ENCODE measurements at places on chromosomes 3 and 15.

DNA sequence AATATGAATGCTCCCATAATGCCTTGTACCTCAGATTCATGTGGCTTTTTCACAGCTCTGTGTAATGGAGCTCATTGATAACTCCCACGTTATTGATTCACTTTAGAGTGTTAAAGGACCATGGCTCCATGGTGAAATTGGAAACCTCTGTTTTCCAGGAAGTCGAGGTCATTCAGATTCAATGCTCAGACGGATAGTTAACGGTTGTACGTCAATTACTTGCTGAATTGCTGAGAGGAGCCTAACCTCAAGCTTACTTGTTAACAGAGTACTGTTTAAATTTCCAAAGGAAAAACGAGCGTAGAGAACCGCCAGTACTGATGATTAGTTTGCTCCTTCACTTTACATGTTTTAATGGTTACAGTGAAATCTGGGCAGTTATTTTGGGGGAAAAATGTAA lies 11.1 kb downstream of the ABHD17C start:
- DNase-seq: no peak

- no peak for DNase-seq
These were observed 269.8 kb downstream of the THSD4 start for GRCh38 chr15:71385026-71385425.

DNA sequence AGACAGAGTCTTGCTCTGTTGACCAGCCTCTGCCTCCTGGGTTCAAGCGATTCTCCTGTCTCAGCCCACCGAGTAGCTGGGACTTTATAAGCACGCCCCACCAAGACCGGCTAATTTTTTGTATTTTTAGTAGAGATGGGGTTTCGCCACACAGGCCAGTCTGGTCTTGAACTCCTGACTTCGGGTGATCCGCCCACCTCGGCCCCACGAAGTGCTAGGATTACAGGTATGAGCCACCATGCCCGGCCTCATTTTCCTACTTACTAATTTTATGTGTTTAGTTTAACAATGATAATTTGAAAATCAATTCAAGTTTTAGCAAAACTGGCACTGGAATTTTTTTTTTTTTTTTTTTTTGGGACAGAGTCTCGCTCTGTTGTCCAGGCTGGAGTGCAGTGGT lies 336.5 kb downstream of the LPP start:
- no peak for DNase-seq

DNA sequence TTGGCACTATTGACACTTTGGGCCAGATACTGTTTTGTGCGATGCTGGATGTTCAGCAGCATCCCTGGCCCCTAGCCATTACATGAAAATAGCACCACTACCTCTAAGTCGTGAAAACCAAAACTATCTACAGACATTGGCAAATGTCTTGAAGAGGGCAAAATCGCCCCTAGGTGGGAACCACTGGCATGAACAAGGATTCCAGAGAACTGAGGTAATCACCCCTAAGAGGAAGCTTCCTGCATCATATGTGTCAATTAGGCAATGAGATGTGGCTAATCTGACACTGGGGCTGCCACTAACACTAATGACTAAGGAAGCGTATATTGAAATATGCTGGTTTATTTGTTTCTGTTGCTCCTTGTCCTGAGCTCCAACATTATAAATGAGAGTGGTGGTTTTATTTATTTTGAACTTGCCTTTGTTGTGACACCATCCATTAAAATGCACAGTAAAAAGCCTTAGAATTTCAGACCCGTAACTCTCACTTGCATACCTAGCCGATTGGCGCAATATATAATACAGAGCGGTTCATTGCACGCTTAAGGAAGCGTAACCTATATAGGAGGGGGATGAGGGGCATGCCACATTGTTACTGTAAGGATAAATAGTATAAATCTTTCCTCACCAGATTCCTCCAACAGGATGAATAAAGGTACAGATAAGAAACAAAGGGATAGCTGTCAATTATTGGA lies 299.8 kb upstream of the CNTN4 start:
- DNase-seq: no peak

DNA sequence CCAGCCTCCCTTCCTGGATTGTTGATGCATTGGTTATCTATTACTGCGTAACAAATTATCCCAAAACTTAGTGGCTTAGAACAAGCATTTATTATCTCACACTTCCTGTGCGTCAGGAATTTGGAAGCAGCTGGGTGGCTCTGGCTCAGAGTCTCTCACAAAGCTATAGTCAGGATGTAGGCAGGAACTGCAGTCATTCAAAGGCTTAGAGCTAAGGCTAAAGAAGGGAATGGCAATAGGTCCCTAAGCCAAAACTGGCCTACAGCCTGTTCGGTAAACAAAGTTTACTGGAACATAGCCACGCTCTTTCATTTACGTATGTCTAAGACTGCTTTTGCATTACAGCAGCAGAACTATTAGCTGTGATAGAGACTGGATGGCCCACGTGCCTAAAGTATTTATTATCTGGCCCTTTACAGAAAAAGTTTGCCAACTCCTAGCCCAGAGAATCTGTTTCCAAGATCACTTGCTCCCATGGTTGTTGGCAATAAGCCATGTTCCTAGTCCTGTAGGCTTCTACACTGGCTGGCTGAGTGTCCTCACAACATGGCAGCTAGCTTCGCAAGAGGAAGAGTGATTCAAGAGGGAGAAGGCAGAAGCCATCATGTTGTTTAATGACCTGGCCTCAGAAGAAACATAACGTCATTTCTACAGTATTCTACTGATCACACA lies 132.4 kb downstream of the SNRK start:
- DNase-seq: no peak

DNA sequence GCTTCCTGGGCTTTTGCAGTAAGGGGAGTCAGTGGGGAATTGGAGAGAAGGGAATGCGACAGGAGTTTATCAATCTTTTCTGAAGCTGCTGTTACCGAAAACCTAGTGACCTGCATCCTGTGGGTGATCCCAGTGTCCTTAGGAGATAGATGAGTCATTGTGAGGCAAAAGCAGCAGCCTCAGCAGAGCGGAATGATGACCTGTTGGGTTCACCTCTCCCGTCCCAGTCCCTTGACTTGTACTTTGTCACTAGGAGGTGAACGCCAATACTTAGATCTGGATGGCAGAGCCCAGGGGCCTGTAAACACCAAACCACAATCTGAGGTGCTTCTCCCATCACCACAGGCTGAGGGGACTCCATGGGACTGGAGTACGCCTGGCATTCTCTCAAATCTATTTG lies 17.9 kb downstream of the CDAN1 start:
- no peak for DNase-seq

DNA sequence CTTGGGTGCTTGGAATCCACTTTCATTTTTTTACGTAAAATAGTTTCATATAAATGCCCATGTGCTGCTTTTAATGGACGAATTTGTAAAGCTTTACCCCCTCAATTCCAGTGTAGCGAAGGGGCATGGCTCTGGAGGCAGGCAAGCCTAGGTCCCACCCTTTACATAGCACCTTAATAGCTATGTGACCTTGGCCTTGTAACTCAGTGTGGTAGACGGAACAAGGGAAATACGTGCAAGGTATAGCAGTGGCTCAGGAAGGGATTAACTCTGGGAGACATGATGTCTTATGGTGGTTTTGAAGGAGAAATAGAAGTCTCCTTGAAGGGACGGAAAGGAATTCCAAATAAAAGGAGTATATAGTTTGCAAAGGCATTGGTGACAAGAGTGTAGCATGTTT lies 1.4 kb downstream of the SEC61A1 start:
- DNase-seq: no peak

DNA sequence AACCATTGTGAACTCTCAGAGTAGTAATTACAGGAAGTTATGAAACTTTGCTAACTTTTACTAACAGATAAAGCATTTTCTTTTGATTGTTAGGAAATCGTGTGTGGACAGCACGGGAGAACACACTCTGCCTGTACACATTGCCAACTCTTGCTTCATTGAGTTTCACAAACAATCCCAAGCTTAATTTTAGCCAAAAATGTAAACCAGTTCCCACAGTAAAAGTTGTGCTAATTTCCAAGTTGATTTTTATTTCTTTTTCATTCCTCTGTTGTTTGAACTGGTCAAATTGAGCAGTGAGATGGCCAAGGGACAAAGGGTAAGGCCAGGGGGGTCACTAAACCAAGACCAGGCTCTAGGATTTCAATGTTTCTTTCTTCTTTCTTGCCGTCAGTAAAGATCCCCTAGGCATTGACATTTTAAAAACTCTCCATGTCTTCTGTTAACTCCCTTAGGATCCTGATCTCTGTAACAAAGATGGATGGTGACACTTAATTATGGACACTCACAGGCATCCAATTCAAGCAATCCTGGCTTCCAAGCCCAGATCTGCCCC lies 414.9 kb downstream of the RBMS3 start:
- DNase-seq: no peak

DNA sequence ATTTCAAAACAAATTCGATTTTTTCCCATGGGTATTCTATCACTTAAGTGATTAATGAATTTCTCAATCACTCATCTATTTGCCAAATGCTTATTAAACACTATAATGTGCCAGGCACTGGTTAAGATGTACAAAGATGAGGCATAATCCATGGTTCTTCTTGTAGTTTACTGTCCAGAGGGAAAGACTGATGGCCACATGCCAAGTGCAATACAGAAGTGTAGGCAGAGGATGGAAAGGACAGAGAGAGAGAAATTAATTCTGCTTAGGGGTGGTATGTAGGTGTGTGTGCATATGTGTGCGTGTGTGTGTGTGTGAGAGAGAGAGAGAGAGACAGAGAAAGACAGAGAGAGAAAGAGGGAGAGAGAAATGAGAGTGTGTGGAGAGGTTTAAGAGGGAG lies 120.8 kb upstream of the CCNL1 start:
- DNase-seq: no peak

DNA sequence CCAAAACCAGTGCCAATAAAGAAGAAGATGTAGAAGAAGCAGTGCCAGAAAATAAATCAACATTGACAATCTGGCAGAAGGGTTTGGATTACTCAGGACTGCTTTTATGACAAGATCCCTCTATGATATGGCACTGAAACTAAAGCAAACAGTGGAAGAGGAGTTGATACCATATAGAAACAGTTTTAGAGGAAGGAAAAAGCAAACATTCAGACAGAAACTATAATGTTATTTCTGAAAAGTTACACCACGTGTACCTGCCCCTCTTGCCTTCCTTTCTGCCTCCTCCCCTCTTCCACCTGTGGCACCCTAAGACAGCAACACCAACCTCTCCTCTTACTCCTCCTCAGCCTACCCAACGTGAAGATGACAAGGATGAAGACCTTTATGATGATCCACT lies 63.0 kb downstream of the SFMBT1 start:
- DNase-seq: no peak

DNA sequence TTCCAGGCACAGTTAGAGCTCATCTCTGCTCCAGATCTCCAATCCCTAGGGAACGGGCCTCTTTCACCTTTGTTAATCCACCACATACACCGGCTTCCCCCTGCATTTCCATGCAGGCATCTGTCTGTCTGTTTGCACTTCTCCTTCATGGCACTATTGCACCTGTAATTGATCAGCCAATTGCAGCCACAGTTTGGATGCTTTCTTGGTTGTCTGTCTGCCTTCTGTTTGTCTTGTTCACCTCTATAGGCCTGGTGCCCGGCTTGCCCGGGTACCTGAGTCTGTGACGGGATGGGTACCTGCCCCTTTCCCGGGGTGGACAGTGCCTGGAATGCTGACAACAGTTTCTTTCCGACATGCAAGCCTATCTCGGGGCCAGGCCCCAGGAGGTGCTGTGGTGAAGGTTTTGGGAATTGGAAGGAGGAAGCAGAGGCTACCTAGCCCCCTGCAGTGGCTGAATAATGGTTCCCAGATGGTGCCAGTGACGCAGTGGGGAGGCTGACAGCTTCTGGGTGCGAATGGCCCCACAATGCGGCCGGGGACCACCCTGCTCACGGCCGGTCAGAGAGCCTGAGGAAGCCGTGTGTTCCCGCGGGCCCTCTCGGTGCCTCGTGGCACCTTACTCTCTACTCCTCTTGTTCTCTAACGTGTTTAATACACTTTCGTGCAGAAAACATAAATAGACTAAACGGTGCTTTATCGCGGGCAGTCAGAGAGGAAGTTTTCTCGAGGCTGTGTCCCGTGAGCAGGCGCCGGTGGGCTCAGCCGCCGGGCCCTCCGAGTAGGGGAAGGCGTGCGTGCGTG lies 31.3 kb upstream of the RAB6B start:
- DNase-seq: no peak

- DNase-seq: no peak
These were observed 82.7 kb upstream of the SLC6A6 start for GRCh38 chr3:14319654-14320182.

All from nucleus accumbens (tissue), 56 donors.